ENCODE measurements at places on chromosomes 11 and 22. TPM values are rescaled to one million over a fixed set of nuclear protein-coding genes. Genes with fewer than 3 reads are reported as not detected.

OR5P2 gene
- total RNA-seq, result not detected

MMP10 gene
- total RNA-seq, result not detected

OR4A16 gene
- total RNA-seq, result not detected

ARHGAP8 gene
- 0.89 TPM for total RNA-seq

OR5B21 gene
- total RNA-seq, result not detected

RPS6KB2 gene
- total RNA-seq, result 42.7 TPM

APLNR gene
- total RNA-seq, result not detected

DNAL4 gene
- 17.0 TPM for total RNA-seq
